ENCODE measurements at places on chromosomes 11 and 22.
A peak's percentile ranks its signal among the peaks of the same experiment; 100 is the strongest.

- DNase-seq, result no peak
Observed at GRCh38 chr11:74019860-74020259, 11.0 kb upstream of the UCP3 start.

- DNase-seq, result no peak
Observed at GRCh38 chr22:31326877-31327276, 19.3 kb downstream of the PATZ1 start.

DNA sequence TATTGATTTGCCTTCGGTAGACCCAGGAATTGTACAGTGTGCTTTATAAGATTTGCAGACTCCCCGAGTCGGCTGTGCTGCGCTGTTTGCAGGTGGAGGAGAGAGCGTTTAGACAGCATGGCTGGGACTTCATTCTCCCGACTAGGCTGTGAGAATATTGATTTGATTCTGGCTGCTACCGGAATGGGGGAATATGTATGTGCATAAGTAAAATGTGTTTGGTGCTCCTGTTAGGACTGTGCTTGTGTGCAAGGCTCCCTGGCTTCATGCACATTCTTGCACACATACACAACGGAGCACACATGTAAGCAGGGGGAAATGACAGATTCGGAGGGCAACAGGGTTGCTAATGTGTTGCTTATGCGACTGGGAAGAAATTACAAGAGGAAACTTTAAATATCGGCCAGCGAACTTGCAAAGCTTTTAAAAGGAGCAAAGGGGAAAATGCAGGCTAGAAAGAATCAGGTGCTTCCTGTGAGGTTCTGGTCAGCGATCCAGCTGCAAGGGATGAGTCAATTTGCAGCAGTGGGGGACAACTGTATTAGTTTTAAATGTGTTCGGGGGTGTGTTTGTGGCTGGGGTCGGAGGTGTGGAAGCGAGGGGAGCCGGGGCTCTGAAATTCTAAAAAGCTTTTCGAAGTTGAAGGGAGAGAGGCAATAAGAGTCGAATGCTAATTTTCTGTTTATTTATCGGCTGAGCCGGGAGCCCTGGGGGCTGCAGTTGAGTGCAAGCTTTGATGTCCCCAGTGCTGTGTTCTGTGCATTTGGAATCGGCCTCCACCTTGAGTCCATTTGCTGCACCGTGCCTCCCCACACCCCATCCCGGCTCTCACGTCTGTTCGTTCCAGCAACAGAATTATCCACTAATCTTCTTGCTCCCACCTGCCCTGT is 731 bp downstream of the NTM start:
- DNase-seq, result no peak

DNA sequence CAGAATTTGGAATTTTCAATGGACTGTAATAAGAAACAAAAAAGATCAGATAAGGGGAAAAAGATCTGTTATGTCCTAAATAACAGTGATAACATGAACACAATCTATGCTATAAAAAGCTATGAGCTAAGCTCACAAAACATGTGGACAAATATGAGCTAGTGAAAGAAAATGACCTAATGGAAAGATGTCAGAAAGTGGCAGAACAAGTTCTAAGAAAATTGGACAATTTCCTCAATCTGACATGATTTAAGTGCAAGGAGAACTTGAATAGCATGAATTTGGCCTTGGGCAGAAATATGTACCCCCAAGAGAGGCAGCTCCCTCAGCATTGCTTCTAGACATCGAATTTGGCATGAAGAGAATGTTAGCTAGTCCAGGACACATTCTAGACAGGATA is 212.0 kb upstream of the PGR start:
- no peak for DNase-seq

GRCh38 chr22:26585104-26585790 is 4.7 kb downstream of the TPST2 start:
- no peak for DNase-seq

- peak; percentile 39 for DNase-seq
Observed at GRCh38 chr22:46069521-46070214, 80.7 kb upstream of the PPARA start.

GRCh38 chr11:102589047-102589459 is 36.1 kb downstream of the MMP20 start:
- DNase-seq, result no peak

Data from stimulated activated naive CD4-positive, alpha-beta T cell (primary cell).